ENCODE measurements at places on chromosomes 11 and 22.

- no peak for DNase-seq
These were observed 76.0 kb upstream of the GRK3 start for GRCh38 chr22:25488244-25489020.

GRCh38 chr11:33579101-33579500 lies 121.5 kb downstream of the C11orf91 start:
- DNase-seq, result no peak

DNA sequence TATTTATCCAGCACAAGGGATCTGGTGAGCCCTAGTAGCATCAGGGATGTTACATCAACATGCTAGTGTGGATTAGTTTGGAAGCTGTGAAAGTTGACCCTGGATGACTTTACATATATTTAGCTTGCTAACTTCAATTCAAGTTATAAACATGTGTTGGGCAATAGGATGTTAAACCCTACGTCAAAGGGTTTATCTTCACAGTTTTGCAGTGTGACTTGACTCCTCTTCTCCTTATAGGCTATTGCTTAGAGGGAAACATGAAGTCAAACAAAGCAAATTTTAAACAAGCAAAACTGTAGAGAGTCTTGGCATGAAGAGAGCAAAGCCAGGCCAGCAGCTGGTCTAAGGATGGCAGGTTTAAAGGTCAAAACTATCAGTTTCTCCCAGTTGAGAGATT lies 11.3 kb upstream of the CTSC start:
- DNase-seq, result no peak

- no peak for DNase-seq
These were observed 838.9 kb downstream of the DLG2 start for GRCh38 chr11:84788220-84788619.
